NCI-H146 (cell line): ENCODE measurements at places on chromosomes 12 and 14.

DNA sequence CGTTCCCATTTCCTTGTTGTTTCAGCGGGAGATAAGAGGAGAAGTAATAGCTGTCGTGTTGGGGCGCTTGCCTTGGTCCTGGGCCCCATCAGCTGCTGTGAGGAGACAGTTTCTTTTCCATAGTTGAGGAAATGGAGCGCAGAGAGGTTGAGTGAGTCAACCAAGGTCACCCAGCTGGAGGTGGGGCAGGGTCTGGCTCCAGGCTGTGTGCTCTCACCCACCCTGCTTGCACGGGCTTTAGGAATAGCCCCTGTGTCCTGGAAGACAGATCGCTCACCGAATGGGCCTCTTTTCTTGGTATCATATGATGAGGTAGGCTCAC lies 165.7 kb upstream of the RTL1 start:
- DNase-seq = no peak

- DNase-seq = no peak
Observed at GRCh38 chr12:47112679-47113078, 32.9 kb upstream of the AMIGO2 start.

DNA sequence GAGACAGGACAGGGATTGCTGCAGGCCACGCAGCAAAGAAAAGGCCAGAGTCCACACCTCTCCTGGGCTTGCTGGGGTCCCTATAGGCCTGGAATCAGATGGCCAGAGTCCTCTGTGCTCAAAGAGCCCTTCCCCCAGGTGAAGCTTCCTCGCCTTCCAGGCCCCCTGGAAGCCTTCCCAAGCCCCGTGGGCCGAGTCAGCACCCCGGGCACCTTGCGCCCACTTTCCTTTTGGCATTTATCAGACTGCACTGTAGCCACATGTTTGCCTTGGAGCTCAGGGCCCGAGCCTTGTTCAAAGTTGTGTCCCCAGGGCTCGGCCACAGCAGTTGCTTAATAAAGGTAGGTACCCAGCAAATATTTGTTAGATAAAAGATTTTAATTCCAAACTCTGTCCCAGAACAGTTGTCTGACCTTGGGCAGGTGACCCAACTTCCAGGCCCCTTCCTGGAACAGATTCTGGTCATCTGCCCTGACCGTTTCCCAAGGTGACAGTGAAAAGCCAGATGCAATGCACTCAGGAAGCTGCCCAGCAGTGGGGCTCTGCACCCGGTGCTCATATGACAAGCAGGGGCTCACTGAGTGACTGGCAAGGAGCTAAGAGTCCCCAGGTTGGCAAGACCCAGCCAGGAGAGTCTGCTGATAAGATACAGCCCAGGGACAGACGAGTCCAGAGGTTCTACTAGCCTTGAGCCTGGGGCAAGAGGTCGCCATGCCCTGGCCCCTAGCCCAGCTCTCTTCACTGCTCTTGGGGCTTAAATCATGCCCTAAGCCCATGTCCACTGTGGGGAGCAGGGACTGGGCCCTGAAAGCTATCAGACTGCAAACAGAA lies 81.2 kb downstream of the PITPNM2 start:
- DNase-seq = no peak

- DNase-seq = no peak
Observed at GRCh38 chr14:78131616-78132015, 38.6 kb upstream of the NRXN3 start.

- no peak for DNase-seq
Observed at GRCh38 chr12:75684678-75685616, 173.5 kb upstream of the KRR1 start.

DNA sequence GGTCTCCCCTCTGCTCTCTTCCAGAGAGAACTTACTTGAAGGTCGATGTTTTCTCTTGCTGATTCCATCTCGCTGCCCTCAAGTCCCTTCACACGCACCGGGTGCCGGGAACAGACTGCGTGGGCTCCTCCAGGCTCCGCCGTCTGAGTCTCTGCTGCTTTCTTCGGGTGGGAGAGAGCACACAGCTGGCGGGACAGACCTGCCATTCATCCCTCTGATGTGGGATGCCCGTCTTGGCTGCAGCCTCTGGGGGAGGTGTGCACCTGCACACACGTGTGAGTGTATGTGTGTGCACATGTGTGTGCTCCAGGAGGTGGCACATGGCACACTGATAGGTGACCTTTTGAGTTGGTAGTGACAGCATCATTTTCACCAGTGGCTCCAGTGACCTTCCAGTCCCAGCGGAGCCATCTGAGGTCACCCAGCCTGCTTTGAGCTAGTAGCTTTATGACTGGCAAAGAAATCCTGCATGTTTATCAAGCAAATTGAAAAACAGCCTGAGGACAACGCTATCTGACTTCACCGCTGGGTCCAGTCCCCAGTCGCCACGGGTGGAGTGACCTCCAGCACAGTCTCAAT lies at the start of gene NINJ2:
NINJ2 (minus strand) TSS at position 153 of the 579 bp plus-strand sequence; CDS start at position 68, 85 bp downstream.
- no peak for DNase-seq

GRCh38 chr14:54715239-54715638 lies 148.3 kb downstream of the SAMD4A start:
- no peak for DNase-seq

DNA sequence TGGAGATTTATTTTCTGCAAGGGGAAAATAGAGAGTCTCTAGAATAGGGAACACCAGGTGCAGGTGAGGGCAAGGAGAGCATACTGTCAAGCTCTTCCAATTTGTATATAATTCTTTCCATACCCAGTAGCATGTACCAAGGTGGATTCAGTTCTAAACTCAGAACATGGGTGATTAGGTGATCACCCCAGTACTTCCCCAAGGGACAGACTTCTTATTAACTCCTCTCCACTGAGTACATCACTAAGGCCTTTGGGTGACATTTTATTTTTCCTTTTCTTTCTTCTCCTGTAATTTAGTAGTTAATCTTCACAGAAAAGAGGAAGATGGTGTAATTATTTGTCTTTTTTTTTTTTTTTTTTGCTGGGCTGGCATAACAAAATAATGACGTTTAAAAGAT lies 54.2 kb downstream of the DIP2B start:
- DNase-seq = no peak

DNA sequence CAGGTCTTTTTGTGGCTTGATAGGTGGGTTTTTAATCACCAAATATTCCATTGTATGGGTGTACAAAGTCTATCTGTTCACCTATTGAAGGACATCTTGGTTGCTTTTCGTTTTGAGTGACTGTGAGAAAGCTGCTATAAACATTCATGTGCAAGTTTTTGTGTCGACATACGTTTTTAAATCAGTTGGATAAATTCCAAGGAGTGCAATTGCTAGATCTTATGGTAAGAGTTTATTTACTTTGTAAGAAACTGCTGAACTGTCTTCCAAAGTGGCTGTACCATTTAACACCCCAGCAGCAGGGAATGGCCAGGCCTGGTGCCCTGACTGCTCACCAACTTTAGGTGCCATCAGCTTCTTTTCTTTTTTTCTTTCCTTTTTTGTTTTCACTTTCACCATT lies 45.5 kb upstream of the C14orf180 start:
- DNase-seq = no peak

GRCh38 chr14:22555384-22556011 lies 33.5 kb downstream of the DAD1 start:
- no peak for DNase-seq

DNA sequence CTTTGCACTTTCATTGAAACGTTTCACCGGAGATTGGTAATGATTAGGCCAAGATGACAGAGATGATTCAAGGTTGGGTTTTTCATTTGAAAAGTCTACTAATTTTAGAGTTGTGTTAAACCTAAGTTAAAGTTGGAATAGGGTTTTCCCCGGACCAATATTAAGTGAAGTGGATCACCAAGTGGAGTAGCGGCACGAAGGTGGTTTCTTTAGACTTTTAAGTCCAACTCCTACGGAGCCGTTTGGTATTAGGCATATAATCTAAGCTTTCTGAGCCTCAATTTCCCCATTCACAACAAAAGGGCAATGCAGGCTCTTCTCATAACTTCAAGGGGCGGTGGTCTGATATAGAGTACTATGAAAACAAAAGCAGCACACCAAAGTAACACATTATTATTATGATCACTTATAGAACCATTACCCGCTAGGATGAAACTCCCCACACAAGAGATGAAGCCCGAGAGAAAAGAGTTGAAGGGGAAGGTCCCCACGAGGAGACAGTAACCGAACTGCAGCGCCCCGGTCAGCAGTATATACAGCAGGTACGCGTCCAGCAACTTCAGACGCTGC lies 413 bp downstream of the DAD1 start:
- DNase-seq = no peak

DNA sequence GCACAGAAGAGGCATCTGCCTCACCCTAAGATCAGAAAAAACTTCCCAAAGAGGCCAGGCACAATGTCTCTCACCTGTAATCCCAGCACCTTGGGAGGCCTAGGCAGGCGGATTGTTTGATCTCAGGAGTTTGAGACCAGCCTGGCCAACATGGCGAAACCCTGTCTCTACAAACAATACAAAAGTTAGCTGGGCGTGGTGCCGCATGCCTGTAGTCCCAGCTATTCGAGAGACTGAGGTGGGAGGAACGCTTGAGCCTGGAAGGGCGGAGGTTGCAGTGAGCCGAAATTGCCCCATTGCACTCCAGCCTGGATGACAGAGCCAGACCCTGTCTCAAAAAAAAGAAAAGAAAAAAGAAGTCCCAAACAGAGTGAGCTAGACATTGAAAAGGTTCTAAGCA lies 4.5 kb downstream of the ZBTB1 start:
- no peak for DNase-seq

DNA sequence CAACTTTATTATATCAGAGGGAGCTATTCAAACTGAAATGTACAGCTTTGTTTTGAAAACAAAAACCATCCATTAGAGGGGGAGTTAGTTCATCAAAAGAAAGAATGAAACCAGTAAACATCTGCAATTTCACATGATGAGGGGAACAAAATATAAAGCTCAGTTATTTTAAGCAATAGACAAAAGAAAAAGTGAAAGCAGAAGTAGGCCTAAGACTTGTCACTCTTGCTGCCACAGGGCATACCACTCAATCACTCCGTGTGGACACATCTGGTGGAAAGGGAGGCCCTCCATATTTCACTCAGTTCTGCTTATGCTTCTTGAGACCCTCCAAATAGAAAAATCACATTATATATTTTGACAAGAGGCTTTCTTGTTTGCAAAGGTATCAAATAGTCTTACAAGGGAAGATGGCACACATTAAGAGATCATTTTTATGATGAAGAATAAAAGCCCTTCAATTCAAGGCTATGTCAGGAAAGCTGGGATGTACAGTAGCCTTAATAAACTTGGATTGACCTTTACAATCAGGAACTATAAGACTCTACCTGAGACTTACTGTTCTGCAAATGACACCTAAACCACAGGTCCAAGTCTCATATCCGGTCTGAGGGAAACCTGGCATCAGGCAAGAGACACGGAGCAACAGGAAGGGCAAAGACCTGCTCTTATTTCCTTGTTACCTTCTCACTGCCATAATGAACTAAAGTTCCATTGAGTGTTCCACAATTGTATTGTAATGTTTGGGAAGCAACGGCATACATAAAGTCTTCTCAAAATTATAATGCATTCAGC lies 222.5 kb upstream of the GRIP1 start:
- no peak for DNase-seq

- no peak for DNase-seq
Observed at GRCh38 chr12:132516095-132517012, 26.4 kb downstream of the FBRSL1 start.

DNA sequence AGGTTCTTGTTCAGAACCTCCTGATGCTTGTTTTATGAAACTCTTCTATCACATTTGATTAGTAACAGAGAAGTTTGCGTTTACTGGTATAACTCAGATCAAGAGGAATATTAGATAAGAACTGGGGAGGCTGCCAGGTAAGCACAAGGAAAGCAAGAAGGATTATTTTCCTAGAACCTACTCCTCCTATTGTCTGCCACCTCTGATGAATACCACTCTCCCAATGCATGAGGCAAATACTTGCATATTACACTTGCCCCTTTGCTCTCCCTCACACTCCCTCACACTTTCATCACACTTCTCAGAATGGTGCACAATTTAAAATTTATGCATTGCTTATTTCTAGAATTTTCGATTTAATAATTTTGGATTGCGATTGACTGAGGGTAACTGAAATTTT lies 43.6 kb downstream of the LIN7A start:
- DNase-seq = no peak

DNA sequence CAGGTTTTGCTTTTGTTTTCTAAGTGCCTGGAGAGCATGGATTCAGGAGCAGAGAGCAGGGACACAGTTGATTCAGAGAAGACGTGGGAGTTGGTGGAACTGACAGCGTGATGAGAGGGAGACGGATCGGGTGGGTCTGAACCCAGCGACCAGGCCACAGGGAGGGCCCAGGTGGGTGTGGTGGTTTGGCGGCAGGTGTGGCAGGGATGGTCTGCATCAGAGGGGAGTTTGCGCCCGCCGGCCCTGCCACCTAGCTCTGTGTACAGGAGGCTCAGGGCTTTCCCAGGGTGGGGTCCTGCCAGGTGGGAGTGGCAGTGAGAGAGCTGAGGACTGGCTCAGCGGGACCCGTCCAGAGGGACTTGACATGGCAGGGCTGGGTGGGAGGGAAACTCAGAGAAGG lies 33.3 kb upstream of the DIO3 start:
- no peak for DNase-seq

GRCh38 chr14:74846968-74847665 lies 28.8 kb downstream of the PROX2 start:
- no peak for DNase-seq

- DNase-seq = no peak
Observed at GRCh38 chr12:131605304-131605829, 105.5 kb upstream of the SFSWAP start.

GRCh38 chr12:121036810-121037326 lies 2.2 kb downstream of the OASL start:
- DNase-seq = no peak

- DNase-seq = no peak
Observed at GRCh38 chr14:43449291-43449690, 1057.8 kb downstream of the FSCB start.

DNA sequence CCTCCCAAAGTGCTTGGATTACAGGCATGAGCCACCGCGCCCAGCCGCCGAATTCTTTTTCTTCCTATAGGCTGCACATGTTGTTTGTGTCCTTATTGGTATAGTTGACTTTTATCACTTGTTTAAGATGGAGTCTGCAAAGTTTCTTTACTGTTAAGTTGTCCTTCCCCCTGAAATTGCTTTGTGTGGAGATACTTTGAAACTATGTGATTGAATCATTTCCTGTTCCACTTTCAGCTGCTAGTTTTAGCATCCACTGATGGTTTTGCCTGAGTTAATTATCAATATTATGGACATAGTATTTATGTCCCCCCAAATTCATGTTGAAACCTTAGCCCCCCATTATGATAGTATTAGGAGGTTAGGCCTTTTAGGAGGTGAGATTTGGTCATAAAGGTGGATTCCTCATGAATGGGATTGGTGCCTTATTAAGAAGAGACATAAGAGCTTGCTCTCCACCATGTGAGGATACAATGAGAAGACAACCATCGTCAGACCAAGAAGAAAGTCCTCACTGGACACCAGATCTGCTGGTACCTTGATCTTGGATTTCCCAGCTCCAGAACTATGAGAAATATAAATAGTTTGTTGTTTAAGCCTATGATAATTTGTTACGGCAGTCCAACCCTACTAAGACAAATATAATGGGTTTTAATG lies 34.9 kb downstream of the PPHLN1 start:
- no peak for DNase-seq
